ENCODE measurements at places on chromosomes 6 and 20. TPM values are rescaled to one million over a fixed set of nuclear protein-coding genes. Genes with fewer than 3 reads are reported as not detected.

The CCHCR1 gene
- total RNA-seq: 36.6 TPM

The ADGRB3 gene
- total RNA-seq: under 0.01 TPM

The EDN3 gene
- total RNA-seq: not detected

The NRN1 gene
- 0.11 TPM for total RNA-seq

The FYN gene
- 64.6 TPM for total RNA-seq

The PPP1R3G gene
- 2.9 TPM for total RNA-seq
